Left lung (tissue), 14 donors: ENCODE measurements at places on chromosomes 5 and 9.
A peak's percentile ranks its signal among the peaks of the same experiment; 100 is the strongest.

DNA sequence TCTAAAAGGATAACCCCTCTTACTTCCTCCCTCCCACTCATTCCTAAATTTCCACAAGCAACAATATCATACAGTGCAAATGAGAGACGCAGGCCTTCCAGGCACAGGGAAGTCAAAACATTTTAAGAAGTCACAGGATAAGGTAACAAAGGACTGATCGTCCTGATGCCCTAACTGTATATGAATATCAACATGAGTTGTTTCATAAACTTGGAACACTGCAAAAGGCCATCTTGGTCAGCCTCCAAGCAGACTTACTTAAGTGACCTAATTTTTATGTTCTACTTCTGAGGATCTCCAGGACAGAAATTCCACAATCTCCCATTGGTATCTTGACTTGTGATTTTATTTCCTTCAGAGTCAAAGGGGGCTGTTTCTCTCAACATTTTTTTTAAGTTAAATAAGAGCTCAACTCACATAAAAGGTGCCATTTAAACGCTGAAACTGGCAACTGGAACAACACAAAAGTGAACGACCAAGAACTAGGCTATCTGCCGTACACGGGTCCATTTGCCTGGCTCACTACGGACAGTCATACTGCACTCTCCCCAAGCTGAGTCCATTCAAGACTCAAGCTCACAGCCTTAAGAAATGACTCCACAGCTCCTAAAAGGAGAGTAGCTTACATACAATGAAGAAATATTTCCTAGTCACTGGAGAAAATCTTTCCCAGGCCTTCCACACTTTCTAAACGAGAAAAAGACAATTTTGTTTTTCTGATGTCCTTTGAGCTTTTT lies 71.3 kb downstream of the LHFPL2 start:
- peak; percentile 42 for DNase-seq

- DNase-seq = no peak
Measured at GRCh38 chr5:42301349-42301748, 121.9 kb upstream of the GHR start.

- no peak for DNase-seq
Measured at GRCh38 chr5:82095536-82095935, 123.7 kb downstream of the ATG10 start.

- no peak for DNase-seq
Measured at GRCh38 chr9:34289159-34289558, 39.9 kb downstream of the KIF24 start.

GRCh38 chr9:134965411-134965810 lies 47.7 kb upstream of the FCN1 start:
- DNase-seq = no peak

DNA sequence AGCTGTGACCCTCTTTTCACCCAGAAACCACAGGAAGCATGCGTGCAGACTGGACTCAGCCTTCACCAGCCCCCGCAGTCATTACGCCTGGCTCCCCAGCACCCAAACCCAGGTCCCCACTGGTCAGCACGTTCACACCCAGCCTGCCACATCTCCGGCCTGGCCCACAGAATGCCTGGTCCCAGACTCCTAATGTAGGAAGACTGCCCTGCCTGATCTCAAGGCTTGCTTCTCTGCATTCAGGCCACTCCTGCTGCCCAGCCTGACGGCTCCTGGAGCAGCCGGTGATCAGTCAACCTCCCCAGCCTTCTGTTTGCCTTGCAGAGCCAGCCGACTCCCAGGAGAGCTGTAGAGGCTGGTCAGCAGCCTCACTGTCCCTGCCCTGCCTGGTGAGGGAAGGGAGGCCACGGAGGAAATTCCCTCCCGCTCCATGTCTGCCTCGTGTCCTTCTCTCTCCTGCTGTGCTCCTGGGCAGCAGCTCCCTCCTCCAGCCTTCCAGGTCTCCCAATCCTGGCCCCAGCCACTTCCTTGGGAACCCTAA lies 25.4 kb downstream of the ADAMTS2 start:
- no peak for DNase-seq

DNA sequence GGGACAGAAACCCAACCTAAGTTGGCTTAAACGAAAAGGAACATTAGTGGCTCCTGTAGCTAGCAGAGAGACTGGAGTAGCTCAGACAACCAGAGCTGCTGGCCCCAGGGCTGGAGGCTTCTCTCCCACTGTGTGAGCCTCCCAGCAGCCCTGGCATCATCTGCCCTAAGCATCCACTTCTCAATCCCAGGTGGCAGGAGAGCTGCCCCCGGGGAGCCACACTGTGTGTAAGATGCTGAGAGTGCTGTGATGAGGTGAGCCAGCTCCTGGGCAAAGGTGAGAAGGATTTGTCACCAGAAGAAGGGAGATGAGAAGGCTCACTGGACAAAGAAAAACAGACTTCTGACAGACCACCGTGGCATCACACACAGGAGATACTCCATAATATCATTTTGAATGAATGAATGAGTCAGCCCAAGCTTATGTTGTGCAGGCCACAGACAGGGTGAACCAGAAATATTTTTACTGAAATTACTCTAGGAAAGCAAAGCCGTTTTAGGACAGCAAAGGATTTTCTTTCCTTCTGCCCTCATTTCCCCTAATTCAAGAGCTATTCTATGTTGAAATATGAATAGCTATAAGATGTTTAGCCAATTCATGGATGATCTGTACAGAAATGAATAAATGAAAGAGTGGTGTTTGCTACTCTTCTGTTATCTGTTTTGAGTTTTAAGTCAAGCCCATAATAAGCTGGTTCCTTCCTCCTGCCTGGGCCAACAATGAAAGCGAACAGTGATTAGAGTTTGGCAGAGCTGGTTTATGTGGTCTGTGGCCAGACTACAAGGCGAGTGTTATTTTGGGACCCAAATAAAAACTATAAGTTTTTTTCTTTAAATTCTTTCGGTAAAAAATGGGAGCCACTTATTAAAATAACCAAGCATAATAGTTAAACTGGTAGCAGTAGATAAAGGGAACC lies 57.4 kb upstream of the ECM2 start:
- no peak for DNase-seq

- DNase-seq = no peak
Measured at GRCh38 chr9:108911820-108912219, 22.1 kb downstream of the ELP1 start.

DNA sequence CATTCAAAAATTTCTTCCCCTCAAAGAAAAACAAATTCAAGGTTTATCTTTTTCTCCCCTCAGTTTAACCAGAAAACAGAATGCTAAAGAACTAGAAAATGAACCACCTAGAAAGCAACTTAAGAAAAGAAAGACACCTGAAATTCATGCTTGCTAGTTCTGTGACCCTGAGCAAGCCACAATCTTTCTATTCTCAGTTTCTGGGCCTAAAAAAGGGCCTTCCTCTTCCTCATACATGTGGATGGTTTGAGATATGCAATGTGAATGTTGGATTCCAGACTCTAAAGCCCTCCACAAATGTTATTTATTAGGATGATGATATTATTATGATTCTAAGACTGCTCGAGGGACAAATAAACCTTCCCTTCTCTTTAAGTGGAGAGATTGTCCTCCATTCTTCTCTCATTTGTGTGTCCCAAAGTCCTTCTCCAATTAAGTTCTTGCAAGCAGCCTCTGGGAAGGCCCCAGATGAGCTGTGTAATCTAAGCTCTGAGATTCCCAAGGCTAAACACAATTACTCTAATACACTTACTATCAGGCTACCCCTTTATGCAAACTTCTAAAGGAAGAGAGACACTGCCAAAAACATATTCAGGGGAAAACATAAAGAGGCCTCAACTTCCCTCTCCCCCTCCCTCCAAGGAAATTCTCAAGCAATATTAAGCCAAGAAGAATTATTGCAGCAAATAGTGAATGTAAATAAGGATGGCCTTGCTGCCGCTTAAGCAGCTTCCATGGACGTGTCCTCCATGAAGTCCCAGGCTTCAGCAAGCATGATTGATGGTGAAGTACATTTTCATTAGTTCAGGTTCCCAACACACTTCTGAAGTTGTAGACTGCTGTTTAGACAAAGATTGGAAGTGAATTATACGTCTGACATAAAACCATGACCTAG lies 80.2 kb downstream of the PRKACG start:
- DNase-seq = no peak

- DNase-seq = no peak
Measured at GRCh38 chr5:95410279-95410678, 19.1 kb downstream of the FAM81B start.

DNA sequence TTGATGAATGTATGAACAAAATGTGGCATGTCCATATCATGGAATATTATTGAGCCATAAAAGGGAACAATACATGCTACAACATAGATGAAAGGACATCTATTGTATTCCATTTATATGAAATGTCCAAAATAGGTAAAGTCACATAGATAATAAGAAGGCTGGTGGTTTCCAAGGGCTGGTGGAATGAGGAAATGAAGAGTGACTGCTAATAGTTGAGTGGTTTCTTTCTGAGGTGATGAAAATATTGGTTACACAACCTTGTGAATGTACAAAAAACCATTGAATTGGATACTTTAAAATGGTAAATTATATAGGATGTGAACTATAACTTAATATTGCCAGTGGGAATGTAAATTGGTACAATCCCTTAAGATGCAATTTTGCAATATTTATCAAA lies 5.2 kb downstream of the ARSB start:
- no peak for DNase-seq

- DNase-seq = no peak
Measured at GRCh38 chr9:70060883-70061507, 17.3 kb downstream of the MAMDC2 start.

DNA sequence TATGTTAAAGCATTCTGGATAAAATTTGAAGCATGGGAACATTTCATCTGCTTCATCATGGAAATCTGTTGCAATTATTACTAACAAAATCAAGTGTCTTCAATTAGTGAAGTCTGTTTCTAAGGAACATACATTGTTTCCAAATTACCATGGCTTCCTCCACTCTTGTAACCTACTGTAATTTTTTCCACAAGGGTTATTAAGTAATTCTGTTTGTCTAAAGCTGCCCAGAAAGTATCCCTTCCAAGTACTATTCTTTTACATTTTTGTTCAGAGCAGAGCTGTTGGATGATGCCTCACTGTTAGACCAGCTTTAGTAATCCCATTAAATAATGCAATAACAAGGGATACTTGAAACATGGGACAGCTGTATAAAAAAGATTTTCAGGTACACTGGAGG lies 483.5 kb upstream of the CD180 start:
- DNase-seq = no peak

DNA sequence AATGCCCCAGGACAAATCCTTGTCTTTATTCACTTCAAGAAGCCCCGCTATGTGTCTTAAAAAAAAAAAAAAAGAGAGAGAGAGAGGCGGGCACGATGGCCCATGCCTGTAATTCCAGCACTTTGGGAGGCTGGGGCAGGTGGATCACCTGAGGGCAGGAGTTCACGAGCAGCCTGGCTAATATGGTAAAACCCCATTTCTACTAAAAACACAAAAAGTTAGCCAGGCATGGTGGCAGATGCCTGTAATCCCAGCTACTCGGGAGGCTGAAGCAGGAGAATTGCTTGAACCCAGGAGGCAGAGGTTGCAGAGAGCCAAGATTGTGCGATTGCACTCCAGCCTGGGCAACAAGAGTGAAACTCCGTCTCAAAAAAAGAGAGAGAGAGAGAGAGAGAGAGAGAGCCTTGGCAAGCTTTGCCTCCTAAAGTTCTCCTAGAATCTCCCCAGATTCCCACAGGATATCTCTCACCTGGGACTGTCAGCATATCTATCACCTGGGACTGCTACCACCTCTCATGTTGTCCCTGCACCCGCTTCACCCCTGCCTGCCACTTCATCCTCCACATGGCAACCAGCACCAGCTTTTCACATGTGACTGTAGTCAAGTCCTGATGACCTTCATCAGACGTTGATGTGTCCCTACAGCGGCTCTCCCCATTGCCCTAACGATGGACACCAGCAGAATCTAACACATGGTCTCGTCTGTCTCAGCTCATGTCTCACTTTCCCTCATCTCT lies 5.8 kb downstream of the ITK start:
- DNase-seq = no peak

DNA sequence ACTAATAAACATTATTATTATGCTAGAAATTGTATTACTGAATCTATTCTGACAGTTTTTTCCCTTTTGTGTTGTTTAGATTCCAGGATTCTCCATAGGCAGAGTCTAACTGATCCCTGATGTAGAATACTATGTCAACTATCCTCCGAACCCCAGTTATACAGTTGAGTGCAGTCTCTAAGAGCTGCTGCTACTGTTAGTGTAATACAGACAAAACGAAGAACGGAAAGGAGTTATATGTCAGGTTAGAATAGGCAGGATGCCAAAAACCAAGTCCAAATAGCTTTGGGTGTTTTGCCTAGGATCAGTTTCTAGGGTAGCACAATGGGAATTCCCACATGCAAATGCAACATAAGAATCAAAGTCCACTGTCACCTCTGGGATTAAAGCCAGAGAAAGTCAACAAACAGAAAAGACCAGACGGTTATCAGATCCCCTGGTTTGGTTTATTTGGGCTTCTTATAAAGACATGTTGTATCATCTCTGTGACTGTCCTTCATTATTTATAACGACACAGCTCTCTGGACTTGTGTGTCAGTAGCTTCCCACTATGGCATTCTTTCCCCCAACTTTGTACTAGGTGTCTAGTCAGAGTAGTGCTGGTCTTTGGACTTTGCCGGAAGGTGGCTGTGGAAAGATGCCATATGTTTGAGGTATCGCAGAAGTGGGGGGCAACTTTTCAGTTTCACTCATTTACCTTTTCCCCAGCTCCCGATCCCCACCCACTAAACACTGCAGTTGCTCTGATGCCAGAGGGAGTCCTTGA lies 14.9 kb upstream of the TMEM38B start:
- no peak for DNase-seq

- no peak for DNase-seq
Measured at GRCh38 chr9:8762479-8763085, 963.0 kb upstream of the DMAC1 start.

DNA sequence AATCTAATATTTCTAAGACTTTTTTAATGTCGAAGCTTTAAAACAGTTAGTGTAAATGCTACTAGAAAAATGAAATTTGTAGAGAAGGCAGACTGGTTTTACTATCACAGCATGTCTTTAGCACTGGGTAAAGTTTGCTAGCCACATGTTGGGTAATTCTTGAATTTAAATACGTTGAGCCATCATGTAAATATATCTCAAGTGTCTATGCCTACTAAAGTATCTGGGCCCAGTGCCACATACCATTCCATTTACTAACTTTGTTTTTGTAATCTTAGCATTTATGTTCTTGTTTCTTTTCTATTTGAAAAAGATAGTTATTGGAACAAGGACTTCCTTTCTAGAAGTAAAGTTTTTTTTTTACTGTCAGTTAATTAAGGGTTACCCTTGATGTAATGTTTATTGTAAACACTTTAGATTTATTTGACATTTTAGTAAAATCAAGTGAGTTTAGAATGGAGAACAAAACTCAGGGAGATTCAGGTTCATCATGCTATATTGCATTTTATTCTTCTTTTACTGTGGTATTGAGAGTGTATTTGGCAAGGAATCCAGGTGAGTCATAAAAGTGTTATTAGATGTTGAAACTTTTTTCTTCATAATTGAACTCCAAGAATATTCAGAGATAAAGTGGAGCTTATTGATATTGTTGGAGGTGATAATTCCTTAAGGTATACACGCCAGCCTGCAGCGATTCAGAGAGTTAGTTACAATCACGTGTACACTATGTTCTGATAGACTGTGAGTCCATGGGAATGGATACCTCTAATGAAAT lies 182.4 kb downstream of the CCDC171 start:
- no peak for DNase-seq
